ENCODE measurements at places on chromosomes 2 and 18.
A peak's percentile ranks its signal among the peaks of the same experiment; 100 is the strongest.

GRCh38 chr2:212177724-212178123 is 360.9 kb downstream of the ERBB4 start:
- DNase-seq: peak; percentile 50

DNA sequence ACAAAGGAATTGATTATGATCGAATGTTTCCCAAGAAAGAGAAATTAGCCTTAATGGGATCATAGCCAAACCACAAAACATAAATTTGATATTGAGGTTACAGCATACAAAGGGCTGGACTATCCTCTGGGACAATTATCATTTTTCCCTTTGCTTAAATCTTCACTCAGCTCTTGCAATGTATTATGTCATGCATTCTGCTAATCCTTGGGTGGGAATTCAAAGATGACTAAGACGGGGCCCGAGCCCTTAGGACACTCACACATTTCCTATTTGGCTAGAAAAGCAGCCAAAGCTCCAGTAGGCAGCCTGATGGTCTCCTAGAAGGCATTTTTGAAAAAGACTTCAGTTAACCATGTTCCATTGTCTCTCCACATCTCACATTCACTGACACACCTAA is 17.2 kb upstream of the NMI start:
- peak; percentile 46 for DNase-seq

DNA sequence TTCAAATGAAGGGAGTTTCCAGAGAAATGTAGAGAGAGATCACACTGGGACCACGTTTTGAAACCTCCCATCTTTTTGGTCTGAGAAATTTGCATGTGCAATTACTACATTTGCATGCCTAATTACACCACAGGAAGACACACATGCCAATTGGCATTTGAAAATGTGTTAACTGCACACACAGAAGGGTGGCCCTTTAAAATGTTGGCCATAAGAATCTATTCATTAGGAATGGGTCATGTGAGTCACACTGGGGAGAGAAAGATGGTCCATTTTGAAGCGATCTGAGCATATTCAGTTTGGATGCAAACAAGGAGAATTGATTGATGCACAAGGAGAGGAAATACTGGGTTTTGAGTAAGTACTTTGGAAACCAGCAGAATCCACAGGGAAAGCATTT is 1407.1 kb upstream of the ACVR2A start:
- DNase-seq: no peak

DNA sequence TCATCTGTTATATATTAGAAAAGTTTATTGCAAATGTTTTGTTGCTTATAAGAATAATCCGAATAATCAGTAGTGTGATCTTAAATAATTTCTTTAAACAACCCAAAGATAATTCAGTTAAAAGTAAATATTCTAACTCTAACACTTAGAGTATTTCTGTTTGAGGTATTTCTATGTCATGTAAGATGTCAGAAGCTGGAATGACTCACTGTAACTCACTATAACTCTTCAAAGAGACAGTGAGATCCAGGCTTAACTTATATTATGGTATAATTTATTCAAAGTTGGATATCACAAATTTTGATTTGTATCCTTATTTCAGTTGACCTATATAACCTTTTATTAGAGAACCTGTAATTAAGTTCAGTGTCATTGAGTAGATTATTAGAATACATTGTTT is 6.9 kb downstream of the MBD5 start:
- no peak for DNase-seq

- peak; percentile 53 for DNase-seq
Observed at GRCh38 chr2:192773044-192773443, 578.3 kb upstream of the TMEFF2 start.

GRCh38 chr2:105418522-105418921 is 19.7 kb upstream of the FHL2 start:
- DNase-seq: peak; percentile 18

GRCh38 chr18:46510386-46510785 is 146.6 kb downstream of the LOXHD1 start:
- DNase-seq: no peak

- no peak for DNase-seq
Observed at GRCh38 chr18:36295880-36296301, 1.6 kb upstream of the FHOD3 start.

DNA sequence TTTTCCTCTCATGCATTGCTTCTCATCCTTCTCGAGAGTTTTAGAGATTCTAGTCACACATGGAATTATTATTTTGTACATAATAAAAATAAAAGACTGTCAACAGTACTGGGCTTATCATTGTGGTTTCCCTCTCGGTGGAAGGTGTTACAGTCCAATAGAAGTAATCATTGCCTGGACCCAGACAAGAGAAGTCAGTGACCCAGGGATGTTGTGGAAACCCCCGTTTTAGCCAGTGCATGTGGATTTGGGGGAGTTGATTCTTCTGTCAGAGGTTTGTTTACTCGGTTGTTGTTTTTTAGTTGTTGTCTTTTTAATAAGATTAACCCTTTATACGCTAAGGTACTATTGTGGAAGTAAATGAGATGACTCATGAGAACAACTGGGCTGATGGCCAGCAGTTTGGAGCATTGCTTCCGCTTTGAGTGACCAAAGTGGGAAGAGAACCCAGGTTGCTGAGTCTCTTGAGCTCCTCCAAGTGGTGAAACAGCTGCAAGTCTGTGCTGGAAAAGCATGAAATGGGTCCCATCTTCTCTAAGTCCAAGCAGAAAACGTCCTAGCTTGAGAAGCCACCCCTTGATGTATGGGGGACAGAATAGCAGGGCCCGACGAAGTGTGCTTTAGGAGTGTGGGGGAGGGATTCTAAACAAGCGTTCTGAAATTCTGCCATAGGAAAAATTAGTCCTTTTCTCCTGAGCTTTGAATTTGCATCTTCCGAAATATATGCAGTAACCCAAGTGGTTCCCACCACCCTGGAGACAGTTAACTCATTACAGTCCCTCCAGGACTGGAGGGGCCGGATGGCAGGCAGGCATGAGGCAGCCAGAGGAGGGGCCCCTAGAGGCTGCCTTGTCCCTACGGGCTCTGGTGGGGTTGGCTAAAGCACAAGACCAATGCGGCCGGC is 61.8 kb upstream of the GPR45 start:
- DNase-seq: peak; percentile 92

DNA sequence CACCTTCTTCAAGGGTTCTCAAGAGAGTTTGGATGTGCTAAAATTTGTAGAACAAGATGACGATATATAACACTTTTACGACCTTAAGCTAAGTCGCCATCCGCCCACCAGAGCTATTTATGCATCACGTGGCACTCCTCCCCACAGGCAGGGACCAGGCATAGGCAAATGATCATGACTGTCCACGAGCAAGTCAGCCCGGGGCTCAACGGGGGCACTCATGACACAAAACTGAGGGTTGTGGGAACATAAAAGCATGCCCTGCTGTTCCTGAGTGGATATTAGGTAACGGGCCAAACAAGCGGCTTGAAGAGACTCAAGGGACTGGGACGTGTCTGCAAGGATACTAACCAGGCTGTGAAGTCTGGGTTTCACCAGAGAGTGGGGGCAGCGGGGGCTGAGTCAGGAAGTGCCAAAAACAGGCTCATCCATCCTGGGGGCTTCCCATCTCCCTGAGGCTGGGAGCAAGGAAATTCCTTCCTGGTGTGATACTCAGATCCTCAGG is 58.1 kb downstream of the FAM178B start:
- no peak for DNase-seq

GRCh38 chr2:101608408-101609310 is 88.8 kb upstream of the MAP4K4 start:
- DNase-seq: no peak

DNA sequence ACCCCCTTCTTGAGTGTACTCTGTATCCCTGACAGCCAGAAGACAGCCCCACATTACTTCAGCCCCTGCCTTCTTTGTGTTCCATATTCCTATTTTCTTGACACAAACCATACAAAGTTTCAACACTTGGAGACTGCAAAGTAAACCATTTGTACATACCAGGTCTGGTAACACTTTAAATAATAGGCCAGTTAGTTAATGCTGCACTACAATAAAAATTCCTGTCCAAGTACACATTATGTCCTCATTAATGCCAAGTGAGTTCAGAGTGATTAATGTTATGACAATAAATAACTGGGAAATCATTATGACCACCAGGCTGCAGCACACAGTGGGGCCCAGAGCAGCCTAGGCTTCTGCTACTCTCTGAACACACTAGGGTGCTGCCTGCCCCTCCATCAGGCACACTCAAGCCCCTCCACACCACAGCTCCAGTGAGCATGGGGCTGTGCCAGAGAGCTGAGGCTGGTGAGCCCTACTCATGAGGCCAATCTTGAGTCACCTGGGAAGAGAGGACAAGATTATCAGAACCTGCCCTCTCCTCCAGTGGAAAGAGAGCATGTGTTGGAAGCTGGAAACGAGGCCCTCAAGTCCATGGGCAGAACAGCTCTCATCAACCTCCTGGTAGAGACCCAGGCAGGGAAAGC is 138.7 kb downstream of the TTC32 start:
- DNase-seq: no peak

GRCh38 chr2:238170386-238171071 is 11.8 kb downstream of the ERFE start:
- no peak for DNase-seq

DNA sequence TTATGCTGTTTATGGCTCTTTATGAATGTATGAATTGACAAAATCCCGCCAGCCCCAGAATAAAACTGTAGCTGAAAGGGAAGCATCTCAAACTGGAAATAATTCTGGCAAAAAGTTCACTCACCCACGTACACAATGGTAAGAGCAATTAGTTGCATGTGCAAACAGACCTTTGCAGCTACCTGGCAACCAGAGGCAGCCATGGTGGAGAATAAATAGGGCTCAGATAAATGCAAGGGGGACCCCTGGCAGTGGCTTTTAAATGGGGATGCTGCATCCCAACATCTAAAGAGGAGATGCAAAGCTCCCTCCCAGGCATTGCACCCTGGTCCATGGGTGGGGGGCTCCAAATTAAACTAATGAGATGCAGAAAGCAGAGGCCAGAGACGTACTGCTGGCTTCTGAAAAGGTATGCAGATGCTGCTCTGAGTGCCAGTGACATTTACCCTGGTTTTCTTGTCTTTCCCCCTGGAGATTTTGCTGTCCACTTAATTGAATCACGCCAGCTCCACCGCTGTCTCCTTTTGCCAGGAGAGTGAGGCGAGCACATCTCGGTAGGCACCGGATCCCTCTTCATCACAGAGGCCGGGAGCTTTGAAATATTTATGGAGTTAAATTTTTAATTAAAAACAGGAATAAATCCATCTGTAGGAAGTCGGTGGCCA is 126.6 kb upstream of the NRP2 start:
- no peak for DNase-seq

DNA sequence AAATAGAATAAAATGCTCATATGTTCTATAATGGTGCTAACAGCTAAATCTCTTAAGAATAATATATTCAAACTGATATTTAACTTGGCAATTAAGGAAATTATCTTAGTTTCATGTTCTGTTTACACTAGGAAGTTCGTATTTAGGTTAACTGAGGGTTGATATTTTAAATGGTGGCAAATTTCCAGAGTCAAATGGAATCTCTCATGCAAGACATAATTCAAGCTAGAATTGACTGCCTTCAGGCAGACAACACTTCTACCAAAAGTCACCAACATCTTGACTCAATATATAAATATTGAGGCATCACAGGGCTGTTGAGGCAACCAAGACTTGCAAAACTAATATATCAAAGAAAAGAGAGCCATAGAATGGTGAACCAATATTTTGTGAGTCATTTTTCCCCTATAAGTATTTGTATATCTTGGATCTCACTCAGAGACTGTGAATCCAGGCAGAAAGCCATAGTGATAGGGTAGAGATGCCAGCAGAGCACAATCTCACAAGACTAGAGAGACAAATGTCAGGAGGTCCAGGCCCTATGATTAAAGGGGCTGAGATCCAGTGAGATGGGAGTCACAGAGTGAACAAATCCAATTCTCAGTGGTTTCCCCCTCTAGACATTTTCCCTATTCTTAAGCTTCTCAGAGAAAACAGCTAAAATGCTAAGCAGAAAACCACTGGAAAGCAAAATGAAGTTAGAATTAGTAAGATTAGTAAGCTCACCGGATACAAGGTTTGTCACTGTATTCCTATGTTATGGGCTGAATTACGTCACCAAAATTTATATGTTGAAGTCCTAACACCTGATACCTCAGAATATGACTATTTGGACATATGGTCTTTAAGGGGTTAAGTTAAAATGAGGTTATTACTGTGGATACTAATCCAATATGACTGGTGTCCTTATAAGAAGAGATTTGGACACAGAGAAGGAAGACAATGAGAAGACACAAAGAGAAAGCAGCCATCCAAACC is 358.2 kb upstream of the UBE2E3 start:
- no peak for DNase-seq

DNA sequence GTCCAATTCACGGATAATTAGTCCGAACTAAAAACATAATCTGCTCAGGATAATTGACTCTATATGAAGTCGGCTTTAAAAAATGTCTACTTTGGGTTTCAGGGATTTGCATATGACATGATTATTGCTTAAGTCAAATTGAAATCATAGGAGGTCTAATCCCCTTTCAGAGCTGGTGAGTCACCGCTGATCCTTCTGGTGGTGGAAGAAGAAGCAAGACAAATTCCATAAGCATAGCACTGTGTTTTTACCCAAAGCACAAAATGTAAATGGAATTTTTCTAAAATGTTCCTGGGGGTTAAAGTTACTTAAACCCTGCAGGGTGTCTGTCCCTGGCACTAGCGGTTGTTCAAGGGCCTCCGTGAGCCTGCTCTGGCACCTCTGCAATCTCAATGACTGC is 460.2 kb downstream of the LRATD1 start:
- DNase-seq: no peak

GRCh38 chr2:105143467-105144151 is 97.9 kb upstream of the GPR45 start:
- DNase-seq: no peak

- DNase-seq: no peak
Observed at GRCh38 chr18:44830581-44830980, 149.9 kb downstream of the SETBP1 start.

DNA sequence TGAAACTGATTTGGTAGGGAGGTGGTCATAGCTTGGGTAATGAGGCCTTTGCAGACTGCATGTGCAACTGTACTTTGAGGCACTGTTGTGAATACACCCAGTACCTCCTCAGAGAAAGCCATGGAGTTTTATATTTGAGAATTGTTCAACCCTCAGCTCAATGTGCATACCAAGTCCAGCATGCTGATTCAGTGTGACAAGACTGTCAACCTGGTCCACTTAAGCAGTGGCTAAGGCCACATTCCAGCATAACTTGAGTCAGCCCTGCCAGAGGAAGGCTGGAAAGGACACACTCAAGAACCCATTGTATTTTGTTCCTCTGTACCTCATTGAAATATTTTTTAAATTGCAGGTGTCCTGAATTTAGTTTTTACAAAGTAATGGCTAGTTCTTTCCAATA is 121.8 kb upstream of the HNMT start:
- no peak for DNase-seq

- no peak for DNase-seq
Observed at GRCh38 chr2:67329951-67330350, 67.2 kb upstream of the ETAA1 start.

GRCh38 chr2:240229603-240230235 is 89.3 kb upstream of the OTOS start:
- DNase-seq: no peak

- DNase-seq: no peak
Observed at GRCh38 chr2:121489284-121489683, 41.4 kb upstream of the RNU4ATAC start.
